ENCODE measurements at places on chromosomes 6 and 20.

- DNase-seq = peak; percentile 77
These were observed 130.0 kb downstream of the FOXC1 start for GRCh38 chr6:1739680-1740079.

- DNase-seq = no peak
These were observed 7.0 kb upstream of the NFATC2 start for GRCh38 chr20:51549474-51549873.

DNA sequence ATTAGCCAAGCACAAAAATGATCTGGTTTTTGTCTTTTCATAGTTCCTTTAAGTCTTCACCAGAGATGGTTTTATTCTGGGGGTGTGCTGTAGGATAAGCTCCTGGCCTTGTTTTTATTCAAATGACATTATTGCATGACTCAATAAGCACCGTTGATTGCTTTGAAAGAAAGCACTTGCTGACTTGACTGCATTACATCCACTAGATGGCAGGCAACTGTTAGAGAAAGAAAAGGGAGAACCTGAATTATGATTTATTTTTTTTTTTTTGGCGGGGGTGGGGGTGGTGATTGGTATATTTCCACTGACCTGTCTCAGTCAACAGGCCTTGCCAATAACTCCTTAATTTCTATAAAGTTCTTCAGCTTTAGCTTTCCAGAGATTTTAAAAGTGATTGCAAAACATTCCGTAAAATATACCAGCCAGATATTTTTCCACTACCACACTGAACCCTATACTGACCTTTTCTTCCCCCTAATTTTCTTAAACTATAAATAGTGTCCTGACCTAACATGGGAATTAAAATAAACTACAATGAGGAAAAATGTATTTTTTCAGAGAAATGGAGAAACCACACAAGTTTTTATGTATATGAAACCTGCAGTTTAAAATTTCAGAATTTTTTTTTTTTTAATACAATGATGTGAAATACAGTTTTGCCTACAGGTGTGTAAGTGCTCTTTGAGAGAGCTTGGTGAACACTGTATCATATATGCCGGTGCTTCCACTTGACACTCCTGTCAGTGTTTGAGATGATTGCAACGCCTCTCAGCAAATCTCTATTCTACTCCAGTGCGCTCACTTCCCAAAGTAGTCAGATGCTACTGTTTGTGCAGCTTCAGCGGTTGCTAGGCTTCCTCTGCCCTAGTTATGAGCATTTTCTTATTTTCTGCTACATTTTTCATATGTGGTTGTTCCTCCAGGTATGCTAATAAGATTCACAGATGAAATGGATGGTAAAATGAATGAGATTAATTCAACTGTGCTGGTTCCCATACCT is 274.3 kb downstream of the CD109 start:
- DNase-seq = peak; percentile 69

- DNase-seq = no peak
These were observed 120.1 kb upstream of the HDDC2 start for GRCh38 chr6:125421836-125422235.

- DNase-seq = no peak
These were observed 973 bp downstream of the UBD start for GRCh38 chr6:29558439-29559079.

DNA sequence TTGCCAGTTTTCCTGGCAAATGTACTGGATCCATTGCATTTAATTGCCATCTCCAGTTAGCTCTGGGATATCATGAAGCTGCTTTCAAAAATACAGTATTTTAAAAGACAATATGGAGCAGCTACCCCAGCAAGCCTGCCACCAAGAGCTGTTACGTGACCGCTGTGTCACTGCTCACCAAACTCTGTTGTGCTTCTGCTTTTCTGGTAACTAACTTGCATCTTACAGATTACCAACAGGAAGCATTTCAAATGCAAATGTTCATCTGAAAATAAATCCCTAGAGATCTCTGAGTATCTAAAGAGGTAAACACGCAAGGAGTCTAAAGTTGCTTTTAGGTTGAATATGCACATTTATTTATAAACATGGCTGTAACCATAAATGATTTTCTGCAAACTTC is 1008.3 kb downstream of the KIF16B start:
- DNase-seq = no peak

DNA sequence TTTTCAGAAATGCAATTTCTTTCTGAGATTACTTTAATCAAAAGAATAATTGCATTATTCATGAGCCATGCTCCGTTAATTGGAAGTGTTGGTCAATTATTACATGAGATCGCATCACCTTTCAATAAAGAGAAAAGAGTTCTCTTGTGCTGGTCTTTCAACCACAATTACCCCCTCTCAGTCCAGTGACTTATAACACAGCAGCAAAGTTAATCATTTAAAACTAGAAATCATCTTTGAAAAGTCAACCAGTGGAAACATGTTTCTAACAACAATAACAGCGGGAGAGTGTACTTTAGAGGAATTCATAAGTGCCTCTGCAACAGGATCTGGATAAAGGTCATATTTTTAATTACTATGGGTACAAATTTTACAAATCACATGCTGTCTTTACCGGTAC is 384.4 kb upstream of the AGPAT4 start:
- no peak for DNase-seq

DNA sequence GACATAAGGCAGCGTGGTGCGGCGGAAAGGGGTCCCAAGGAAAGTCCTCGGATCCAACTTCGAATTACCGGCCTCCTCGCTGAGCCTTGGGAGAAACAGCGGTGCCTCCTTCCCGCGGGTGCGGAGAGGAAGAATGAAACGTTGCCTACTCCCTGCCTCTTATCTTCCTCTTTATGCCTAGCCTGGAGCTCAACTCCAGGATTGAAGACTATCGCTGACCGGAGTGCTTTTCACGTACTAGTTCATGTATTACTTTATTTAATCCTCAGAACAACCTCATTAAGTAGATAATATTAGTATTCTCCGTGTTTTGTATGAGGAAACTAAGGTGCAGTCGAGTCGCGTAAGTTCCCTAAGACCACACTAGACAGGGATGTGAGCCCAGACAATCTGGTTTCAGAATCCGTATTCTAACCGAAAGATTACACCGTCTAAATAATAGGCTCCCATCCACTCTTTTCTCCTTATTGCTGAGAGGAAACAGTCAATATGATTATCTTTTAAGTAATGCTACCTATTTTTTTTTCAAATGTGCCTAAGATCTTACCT is 793 bp upstream of the PDSS2 start:
- no peak for DNase-seq

DNA sequence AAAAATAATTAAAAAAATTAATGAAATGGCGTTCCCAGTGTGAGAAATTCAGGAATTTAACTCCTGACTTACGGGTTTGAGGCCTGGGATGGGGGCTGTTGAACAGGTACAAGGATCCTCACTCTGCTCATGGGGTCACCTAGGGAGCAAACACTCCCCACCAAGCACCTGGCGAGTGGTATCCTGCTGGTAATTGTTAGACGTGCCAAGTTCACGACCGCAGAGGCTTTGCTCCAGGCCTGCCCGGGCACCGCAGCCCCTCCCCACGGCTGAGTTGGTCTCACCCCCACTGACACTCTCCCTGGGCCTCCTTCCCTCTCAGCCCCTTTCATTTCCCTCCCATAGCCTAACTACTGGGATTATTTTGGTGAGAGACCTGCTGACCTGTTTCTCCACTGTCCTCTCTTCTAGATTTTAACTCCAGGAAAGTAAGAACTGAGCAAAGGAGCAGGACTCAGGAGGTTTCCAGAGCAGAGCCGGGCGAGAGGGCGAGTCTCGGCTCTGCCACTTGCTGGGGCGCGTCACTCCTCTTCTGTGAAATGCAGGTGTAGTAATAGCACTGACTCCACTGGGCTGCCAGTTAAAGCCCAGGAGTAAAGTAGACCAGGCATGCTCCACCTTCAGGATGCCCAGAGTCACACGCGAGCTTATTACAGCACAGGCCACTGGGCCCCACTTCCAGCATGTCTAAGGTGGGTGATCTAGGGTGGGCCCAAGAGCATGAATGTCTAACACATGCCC is 22.8 kb downstream of the BMP7 start:
- DNase-seq = peak; percentile 40

DNA sequence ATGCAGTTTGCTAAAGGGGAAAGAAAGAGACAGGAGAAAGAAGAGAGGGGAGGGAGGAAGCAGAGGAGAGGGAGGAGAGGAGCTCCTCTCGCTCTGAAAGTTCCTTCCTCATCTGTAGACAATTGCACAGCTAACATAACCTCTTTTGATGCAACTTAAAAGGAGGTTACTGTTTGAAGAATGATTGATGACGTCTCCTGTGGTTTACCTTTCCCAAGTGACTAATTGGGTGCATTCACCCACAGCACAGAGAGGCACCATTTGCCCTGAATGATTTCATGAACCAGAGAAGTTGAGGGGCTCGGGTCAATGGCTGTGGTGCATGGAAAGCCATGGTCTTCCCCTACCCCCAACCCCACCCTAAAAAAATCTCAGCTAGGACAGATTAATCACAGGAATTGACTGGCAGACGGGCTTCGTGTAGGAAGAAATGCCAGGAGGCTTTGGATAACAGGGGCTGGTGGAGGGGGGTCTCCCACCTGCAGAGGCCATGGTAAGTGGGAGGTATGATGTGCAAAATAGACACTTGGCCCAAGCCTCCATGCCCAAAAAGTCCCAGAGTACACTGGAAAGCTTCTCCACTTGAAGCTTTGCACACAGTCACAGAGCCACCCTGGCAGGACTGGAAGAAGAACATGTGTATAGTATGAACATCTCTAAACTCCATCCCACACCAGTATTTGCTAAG is 213.7 kb downstream of the ANKRD60 start:
- DNase-seq = no peak

DNA sequence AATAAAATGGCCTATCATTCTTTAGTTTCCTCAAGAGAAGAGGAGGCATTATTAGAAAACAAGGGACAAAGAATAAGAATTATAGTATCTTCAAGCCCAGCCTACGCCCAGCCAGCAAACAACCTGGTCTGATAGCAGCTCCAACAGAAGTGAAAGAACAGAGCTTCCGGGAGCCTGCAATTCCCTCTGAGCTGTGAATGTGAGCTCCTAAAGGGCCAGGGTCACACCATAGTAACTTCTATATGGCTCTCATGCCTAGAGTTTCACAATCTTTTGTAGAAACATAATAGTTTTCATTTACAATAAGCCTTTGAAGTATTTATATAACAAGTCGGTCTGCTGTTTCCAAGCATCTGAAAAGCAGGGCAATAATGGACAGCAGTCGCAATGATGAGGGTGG is 116.5 kb downstream of the SMLR1 start:
- no peak for DNase-seq
